Stimulated activated naive B cell treated with anti-CD40 and anti-IgM and Interleukin-4, amounts not matched to agents 10 μg/mL and 1 μg/mL and 100 μg/mL, for 72 hours (primary cell): ENCODE measurements at places on chromosomes 2 and 18.

- no peak for DNase-seq
- H3K4me3 ChIP-seq = no peak overlapping the region
- peaks cover 19% of the 10 kb centered on the region for H3K4me1 ChIP-seq
- peaks cover 58% of the 10 kb centered on the region for H3K27me3 ChIP-seq
- peaks cover 9% of the 10 kb centered on the region for H3K36me3 ChIP-seq
These were observed 456.9 kb upstream of the TNP1 start for GRCh38 chr2:217316743-217317142.

GRCh38 chr2:236307641-236308040 is 43.4 kb upstream of the ASB18 start:
- H3K4me1 ChIP-seq = no peaks in the 10 kb centered on the region
- H3K36me3 ChIP-seq = no peaks in the 10 kb centered on the region
- peaks cover 22% of the 10 kb centered on the region for H3K27me3 ChIP-seq
- H3K4me3 ChIP-seq = no peak overlapping the region
- H3K27ac ChIP-seq = no peak overlapping the region

DNA sequence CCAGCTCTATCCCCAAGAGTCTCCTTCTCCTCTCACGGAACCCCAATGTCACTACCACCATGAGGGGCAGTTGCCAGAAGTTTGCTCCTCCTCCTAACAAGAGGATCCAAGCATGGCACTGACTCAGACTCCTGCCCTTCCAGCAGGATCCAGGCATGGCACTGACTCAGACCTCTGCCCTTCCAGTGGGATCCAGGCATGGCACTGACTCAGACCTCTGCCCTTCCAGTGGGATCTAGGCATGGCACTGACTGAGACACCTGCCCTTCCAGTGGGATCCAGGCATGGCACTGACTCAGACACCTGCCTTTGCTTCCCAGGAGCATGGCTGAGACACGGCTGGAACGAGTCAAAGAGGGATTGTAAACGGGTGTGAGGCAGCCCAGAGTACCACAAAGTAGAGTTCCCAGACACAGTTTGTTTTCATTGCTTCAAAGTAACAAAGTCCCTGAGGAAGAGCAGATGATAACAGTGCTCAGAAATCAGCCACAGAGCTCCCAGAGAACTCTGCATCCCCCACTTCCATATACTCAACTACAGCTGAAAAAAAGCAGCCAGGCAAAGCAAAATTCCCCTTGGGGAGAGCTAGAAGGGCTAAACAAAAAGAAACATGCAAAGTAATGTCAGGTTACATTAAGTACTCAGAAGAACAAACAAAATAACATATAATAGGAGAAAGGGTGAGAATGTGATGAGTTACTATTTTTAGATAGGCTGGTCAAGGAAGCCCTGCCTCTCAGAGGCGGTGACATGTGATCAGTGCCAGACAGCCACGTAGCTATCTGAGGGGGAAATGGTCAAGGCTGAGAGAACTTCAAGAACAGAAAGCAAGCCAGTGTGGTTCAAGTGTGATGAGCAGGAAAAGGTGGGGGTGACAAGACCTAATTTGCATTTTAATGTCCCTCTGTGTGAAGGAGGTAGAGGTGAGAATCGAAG is 3.0 kb downstream of the BUB1 start:
- peak overlapping the region; percentile 68 for H3K27ac ChIP-seq
- peaks cover 5% of the 10 kb centered on the region for H3K36me3 ChIP-seq
- H3K4me3 ChIP-seq = peak overlapping the region; percentile 33
- H3K4me1 ChIP-seq = peaks cover 31% of the 10 kb centered on the region
- no peaks in the 10 kb centered on the region for H3K27me3 ChIP-seq
- DNase-seq = peak; percentile 64

DNA sequence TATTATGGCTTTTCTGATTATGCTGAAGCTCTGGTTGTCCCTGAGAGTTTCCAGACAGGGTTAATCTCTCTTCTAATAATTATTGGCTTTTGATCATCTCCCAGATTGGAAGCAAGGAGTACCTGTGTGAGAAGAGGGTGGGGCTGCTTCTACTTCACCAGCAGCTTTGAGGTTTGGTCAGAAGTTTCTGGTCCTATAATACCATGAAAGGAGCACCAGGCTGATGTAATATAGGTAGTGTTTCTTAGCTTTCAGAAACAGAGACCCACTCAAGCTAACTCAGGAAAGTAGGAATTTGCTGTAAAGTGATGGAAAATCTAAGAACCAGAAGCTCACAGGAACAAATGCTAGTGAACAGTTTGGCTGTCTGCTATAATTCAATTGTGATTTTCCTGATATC is 57.6 kb downstream of the SGPP2 start:
- no peak overlapping the region for H3K4me3 ChIP-seq
- H3K27ac ChIP-seq = no peak overlapping the region
- H3K4me1 ChIP-seq = no peaks in the 10 kb centered on the region

- H3K27ac ChIP-seq = no peak overlapping the region
- H3K4me3 ChIP-seq = no peak overlapping the region
- H3K36me3 ChIP-seq = no peaks in the 10 kb centered on the region
- H3K4me1 ChIP-seq = peaks cover 8% of the 10 kb centered on the region
- DNase-seq = no peak
These were observed 49.5 kb upstream of the TBC1D8 start for GRCh38 chr2:101200676-101201075.

- H3K36me3 ChIP-seq = no peaks in the 10 kb centered on the region
- no peaks in the 10 kb centered on the region for H3K4me1 ChIP-seq
- no peak overlapping the region for H3K4me3 ChIP-seq
- H3K27ac ChIP-seq = no peak overlapping the region
- no peaks in the 10 kb centered on the region for H3K27me3 ChIP-seq
- DNase-seq = no peak
These were observed 436.5 kb downstream of the RND3 start for GRCh38 chr2:150051004-150051403.

GRCh38 chr2:10884574-10884975 is 27.2 kb upstream of the KCNF1 start:
- no peaks in the 10 kb centered on the region for H3K36me3 ChIP-seq
- H3K4me3 ChIP-seq = no peak overlapping the region
- DNase-seq = no peak

- no peaks in the 10 kb centered on the region for H3K4me1 ChIP-seq
- H3K36me3 ChIP-seq = no peaks in the 10 kb centered on the region
- DNase-seq = no peak
- no peak overlapping the region for H3K27ac ChIP-seq
These were observed 678.0 kb upstream of the CDH2 start for GRCh38 chr18:28854964-28855363.

GRCh38 chr18:22524783-22525182 is 107.1 kb upstream of the CTAGE1 start:
- H3K36me3 ChIP-seq = no peaks in the 10 kb centered on the region
- DNase-seq = no peak
- no peak overlapping the region for H3K4me3 ChIP-seq
- H3K4me1 ChIP-seq = no peaks in the 10 kb centered on the region

DNA sequence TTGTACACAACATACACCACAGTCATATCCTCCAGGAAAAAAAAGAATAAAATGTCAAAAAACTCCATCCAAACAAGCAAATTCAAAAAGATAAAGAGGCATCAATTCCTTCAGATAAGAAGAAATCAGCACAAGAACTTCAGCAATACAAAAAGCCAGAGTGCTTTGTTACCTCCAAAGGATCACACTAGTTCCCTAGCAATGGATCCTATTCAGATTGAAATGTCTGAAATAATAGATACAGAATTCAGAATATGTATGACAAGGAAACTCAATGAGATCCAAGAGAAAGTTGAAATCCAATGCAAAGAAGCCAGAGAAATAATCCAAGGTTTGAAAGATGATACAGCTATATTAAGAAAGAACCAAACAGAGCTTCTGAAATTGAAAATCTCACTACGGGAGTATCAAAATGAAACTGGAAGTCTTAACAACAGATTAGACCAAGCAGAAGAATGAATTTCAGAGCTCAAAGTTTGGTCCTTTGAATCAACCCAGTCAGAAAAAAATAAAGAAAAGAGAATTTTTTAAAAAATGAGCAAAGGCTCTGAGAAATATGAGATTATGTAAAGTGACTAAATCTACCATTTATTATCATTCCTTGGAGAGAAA is 80.6 kb downstream of the TRABD2A start:
- H3K36me3 ChIP-seq = peaks cover 4% of the 10 kb centered on the region
- no peak overlapping the region for H3K27ac ChIP-seq
- H3K27me3 ChIP-seq = no peaks in the 10 kb centered on the region
- no peak for DNase-seq
- H3K4me3 ChIP-seq = no peak overlapping the region
- no peaks in the 10 kb centered on the region for H3K4me1 ChIP-seq

DNA sequence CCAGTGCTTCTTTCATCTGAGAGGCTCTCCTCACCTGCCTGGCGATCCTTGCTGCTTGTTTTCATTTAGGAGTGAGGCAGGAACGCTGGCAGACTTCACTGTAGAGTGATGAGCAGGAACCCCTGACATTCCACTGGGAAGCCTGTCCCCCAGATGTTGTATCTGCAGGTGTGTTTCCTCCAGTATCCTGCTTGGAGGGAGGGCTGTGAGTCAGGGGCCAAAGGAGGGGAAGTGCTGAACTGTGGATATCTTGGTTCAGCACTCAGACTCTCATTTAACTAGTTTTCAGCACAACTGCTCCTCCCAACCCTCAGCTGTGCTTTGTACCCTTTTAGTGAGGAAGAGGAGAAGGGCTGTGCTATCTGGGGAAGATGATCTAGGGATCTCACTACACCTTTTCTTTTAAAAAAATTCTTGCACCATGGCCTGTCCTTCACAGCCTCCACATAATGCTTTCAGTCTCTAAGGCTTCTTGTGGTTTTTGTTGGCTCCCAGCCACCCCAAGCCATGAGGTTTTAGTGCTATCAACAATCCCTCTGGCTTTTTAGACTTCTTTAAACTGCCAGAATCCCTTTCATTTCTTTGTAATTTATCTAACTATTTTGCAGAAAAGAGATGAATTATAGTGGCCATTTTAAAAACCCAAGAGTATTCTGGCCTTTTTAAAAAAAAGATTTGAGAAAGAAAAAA is 11.2 kb downstream of the ANKAR start:
- H3K4me1 ChIP-seq = peaks cover 23% of the 10 kb centered on the region
- no peaks in the 10 kb centered on the region for H3K36me3 ChIP-seq
- DNase-seq = no peak
- H3K4me3 ChIP-seq = no peak overlapping the region

GRCh38 chr2:157149270-157149669 is 108.2 kb upstream of the GALNT5 start:
- H3K27ac ChIP-seq = no peak overlapping the region
- H3K36me3 ChIP-seq = no peaks in the 10 kb centered on the region
- H3K4me1 ChIP-seq = no peaks in the 10 kb centered on the region

- no peak overlapping the region for H3K27ac ChIP-seq
- no peaks in the 10 kb centered on the region for H3K4me1 ChIP-seq
- no peak overlapping the region for H3K4me3 ChIP-seq
- DNase-seq = no peak
These were observed 88.2 kb upstream of the HNRNPA3 start for GRCh38 chr2:177124371-177124770.

DNA sequence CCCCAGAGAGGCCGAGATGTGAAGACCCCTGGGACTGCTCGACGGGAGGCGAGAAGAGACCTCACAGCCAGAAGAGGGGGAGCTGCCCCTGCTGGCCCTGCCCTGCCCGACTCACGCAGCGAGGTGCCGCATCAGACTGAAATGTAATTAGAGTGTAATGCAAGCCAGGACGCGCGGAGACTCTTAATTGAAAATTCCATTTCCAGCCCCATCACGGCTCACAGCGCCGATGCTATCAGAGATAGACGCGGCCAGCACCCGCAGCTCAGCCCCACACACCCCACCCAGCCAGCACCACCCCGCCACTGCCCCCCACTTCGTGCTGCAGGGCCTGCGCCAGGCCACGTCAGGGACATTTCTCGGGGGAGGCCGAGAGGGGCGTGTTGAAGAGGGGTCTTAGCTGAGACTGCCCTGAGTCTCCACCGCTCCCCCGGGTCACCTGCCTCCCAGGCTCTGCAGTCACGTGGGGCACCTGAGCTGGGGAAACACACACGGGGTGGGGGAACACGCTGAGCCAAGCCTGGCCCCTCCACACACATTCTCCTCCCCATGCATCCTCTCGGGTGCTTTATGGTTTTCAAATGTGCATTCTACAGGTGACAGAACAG is 78.1 kb downstream of the TEX51 start:
- peaks cover 24% of the 10 kb centered on the region for H3K27me3 ChIP-seq
- no peak overlapping the region for H3K27ac ChIP-seq
- H3K4me3 ChIP-seq = no peak overlapping the region
- no peak for DNase-seq

DNA sequence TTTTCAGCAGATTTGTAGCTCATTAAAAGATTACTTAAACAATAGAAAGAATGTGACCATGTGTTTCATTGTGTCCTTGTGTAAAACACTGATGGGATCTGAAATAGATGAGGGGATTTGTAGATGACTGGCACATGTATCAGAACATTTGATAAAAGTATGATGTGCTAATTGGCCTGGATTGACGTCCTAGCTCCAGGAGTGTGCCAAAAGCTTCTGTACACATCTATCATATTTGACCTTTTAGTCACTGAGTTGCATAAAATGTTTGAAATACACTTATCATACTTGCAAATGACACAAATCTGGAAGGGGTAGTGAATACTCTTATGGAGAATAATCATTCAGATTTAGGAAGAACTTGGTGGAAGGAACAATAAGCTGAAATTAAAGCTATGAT is 778.5 kb downstream of the ERBB4 start:
- no peaks in the 10 kb centered on the region for H3K36me3 ChIP-seq
- DNase-seq = no peak
- no peak overlapping the region for H3K4me3 ChIP-seq
- H3K4me1 ChIP-seq = no peaks in the 10 kb centered on the region

DNA sequence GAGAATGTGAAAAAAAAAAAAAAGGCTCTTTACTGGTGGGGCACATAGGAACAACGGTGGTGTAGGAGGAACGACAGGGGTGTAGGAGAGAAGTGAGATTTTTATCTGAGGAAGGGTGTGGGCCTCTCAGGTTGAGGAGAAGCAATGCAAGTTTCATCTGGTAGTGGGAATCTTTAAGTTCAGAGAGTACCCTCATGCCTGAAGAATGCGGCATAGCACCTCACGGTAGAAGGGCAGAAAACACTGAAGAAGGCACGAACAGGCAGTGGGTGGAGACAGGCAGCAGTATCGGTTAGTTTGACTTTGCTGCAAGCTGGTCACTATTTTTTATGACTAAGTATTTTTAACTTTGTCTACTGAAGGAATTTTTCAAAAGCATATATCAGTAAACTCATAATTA is 52.2 kb upstream of the TSPYL6 start:
- H3K4me3 ChIP-seq = no peak overlapping the region
- no peak for DNase-seq
- no peak overlapping the region for H3K27ac ChIP-seq
- H3K36me3 ChIP-seq = peaks cover 3% of the 10 kb centered on the region

DNA sequence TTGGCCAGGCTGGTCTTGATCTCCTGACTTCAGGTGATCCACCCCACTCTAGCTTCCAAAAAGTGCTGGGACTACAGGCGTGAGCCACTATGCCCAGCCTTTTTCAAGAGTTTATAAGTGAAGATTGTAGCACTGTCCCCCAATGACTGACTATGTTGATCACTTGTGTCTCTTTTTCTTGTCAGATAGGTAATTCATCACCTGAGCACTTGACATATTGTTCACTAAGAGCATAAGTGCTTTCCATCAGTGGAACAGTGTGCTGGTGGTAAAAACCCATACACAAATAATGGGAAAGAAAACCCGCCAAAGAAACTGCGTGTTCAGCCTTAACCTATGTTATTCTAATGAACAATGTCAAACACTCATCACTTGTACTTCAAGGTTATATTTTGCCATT is 414.4 kb upstream of the CDH7 start:
- H3K27me3 ChIP-seq = no peaks in the 10 kb centered on the region
- no peak overlapping the region for H3K4me3 ChIP-seq
- H3K36me3 ChIP-seq = no peaks in the 10 kb centered on the region
